Ureter (tissue), 1 donor: ENCODE measurements at places on chromosomes 3 and 15. TPM values are rescaled to one million over a fixed set of nuclear protein-coding genes. Genes with fewer than 3 reads are reported as not detected.

SERPINI1 gene
- total RNA-seq, result 2.8 TPM

SLC12A8 gene
- 6.1 TPM for total RNA-seq

CACNA2D3 gene
- 8.3 TPM for total RNA-seq

PDZRN3 gene
- 38.3 TPM for total RNA-seq

C3orf22 gene
- total RNA-seq, result not detected

CCR5 gene
- 3.3 TPM for total RNA-seq

RAB6B gene
- 8.2 TPM for total RNA-seq
